ENCODE measurements at places on chromosomes 1 and 21. TPM values are rescaled to one million over a fixed set of nuclear protein-coding genes. Genes with fewer than 3 reads are reported as not detected.

GRCh38 chr1:66778266-66778665, 22.8 kb downstream of the INSL5 start:
- no peak for DNase-seq

DNA sequence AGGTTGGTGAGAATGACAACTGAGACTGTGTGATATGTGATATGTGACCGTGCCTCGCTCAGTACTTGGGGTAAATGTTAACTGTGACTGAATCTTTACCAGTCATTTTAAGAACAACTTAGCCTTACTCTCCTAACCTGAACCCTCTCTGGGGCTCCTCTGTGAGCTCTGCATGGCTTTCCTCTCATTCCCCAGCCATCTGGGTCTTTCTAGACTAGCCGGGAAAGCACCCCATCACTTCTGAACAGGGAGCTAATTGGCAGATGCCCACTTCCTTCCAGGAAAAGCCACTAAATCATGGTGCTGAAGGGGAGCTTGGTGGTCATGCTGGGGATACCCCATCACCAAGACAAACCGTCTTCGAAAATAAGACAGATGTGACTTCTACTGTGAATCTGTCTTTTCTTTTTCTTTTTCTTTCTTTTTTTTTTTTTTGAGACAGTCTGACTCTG, 16.5 kb upstream of the FOXO6 start:
- no peak for DNase-seq

AKR7A2 gene
- 97.1 TPM for polyA plus RNA-seq

DNA sequence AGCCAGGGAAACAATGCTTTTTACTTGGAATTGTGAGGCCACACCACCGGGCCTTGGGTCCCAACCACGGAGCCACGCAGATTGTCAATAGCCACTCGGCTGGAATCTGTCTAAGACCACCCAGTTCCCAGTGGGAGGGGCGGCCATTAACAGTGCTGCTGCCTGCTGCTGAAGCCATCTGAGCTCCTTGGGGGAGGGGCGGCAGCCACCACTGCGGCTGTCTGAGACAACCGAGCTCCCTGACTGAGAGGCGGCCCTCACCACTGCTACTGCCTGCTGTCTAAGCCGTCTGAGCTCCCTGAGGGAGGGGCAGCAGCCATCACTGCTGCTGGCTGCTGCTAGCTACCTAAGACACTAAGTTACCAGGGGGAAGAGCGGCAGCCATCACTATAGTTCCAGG, 64.3 kb downstream of the DMRTA2 start:
- no peak for DNase-seq

DNA sequence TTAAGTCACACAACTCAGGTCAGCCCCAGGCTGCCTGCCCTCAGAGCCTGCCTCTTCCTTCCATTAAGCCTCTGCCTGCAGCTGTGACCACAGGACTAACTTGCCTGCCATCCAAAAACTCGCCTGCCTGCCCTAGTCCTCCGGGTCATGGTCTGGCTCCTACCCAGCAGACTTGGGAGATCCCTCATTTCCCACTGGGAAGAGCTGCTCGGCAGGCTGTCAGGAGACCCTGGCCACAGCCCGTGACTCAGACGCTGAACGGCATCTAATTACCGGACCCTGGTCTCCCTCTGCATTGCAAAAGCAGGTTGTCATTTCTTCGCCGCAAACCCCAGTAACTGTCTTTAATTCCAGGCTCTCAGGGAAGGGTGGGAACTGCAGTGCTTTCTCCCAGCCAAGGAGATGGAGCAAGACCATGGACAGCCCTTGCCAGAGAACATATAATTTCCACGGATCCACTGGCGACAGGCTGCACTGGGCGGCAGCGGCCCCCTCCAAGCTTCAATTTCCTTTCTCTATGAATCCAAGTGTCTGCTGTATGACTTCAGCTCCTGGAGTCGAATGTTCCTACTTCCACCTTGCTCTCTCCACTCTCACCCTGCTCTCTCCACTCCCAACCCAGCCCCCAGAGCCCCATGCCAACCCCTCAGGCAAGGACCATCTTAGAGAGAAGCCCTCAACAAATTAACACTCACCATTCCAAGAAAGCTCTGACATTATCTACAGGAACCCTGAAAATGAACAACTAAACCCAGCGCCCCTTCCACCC, 20.4 kb downstream of the OLFML2B start:
- no peak for DNase-seq

GRCh38 chr1:29569971-29570634, 333.8 kb downstream of the PTPRU start:
- DNase-seq = no peak

FAM72C gene
- 0.40 TPM for polyA plus RNA-seq

- no peak for DNase-seq
Measured at GRCh38 chr1:163365186-163365585, 43.4 kb downstream of the NUF2 start.
